ENCODE measurements at places on chromosomes 11 and 22.

DNA sequence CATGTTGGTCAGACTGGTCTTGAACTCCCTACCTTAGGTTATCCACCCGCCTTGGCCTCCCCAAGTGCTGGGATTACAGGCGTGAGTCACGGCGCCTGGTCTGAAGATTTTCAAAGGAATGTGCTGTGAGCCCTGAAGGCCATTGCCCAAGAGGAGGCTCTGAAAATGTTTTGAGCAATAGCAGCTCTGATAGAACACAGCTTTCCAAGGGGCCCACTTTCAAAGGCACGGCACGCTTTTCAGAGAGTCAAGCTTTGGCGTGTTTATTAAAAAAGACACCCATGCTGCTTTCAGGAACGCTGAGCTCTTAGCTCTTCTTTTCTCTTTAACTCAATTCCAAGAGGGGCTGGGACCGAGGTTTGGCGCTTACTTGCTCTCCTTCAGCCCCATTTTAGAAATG, 73.8 kb upstream of the CDON start:
- DNase-seq = no peak

DNA sequence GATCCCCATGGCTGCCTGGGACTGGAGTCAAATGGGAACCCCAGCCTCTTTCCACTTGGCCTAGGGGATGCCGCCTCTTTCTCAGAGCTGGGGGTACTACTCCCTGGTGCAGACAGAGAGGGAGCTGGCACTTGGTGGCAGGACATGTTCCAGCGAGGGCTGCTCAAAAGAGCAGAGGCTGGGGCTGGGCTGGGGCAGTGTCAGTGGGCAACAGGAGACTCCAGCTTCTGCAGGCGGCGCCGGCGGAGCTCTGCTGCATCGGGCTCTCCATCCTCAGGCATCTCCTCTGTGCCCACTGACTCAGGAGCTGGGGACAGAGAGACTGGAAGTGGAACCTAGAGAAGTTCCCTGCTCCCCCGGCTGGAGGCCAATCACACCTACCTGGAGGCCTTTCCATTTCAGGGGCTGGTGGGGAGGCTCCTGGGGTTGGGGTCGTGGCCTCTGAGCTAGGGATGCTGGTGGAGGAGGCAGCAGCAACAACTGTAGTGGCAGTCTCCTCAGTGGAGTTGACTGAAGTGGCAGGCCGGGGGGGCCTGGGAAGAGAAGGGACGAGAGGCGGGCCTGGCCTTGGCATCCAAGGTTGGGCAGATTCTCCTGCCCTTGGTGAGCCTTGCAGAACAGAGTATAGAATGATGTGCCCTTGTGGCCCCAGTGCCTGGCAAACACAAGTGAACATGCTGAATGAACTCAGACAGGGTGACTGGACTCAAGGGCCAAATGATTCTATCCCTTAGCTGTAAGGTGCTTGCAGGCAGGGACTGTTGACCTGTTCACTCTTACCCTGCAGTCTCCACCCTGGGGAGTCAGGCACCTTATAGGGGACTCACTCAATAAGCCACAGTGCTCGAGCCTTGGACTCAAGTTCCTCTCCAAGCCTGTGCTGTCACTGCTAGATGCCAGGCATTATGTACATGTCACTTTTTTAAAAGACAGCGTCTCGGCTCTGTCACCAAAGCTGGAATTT, 5.9 kb downstream of the SYVN1 start:
- no peak for DNase-seq

- DNase-seq = no peak
These were observed 19.1 kb downstream of the LRP5 start for GRCh38 chr11:68331338-68331947.

GRCh38 chr11:97722065-97722464, 1298.7 kb upstream of the CNTN5 start:
- no peak for DNase-seq

DNA sequence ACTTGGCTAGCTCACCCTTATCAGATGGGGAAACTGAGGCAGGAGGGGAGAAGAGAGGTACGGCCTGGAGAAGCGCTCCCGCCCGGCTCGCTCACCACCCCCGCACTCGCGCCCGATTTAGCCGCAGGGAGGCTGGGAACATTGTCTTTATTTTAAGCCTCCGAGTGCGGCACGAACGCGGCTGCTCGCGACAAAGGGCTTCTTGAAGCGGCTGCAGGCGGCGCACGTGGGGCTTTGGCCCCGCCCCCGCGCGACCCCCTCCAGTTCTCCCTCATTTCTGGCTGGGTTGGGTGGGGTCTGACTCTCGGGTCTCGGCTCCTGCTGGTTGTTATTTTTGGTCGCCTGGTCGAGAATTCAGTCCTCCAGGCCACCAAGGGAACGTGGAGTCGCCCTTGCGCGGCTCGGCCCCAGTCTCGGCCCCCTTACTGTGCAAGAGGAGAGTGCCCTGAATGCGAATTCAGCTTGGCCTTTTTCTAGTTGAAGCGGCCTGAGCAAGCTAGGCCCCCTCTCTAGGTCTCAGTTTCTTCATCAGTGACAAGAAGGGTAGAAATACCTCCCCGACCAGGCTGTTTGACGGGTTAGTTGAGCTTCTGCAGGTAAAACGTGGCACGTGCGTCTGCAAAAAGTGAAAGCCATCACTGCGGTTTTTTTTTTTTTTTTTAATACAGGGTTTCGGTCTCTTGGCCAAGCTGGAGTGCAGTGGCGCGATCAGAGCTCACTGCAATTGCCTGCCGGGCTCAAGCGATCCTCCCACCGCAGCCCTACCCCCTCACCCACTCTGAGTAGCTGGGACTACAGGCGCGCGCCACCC, 2.6 kb upstream of the CHRM1 start:
- DNase-seq = no peak

GRCh38 chr11:68990995-68991780, 10.4 kb upstream of the MRGPRD start:
- no peak for DNase-seq

DNA sequence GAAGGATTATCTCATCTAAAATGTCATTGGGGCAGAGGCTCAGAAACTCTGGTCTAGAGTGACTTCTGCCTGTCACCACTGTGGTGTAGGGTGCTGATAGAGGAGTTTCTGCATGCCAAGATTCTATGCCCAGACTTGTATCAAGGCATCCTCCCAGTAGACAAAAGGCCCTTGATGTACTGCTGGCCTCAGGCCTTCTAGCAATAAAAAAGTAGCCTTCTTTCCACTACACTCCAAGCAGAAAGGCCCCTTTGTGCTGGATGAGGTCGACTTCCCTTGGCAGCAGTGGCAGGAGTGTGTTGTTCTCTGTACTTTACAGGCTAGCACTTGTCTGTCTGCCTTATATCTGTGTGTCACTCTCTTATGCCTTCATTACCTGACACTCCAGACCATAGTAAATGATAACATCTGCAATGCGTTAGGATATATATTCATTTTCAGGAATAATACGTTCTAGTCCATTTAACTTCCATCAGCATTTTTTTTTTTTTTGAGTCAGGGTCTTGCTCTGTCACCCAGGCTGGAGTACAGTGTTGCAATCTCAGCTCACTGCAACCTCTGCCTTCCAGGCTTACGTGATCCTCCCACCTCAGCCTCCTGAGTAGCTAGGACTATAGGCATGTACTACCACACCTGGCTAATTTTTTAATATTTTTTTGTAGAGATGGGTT, 49.5 kb upstream of the RRM1 start:
- DNase-seq = no peak

DNA sequence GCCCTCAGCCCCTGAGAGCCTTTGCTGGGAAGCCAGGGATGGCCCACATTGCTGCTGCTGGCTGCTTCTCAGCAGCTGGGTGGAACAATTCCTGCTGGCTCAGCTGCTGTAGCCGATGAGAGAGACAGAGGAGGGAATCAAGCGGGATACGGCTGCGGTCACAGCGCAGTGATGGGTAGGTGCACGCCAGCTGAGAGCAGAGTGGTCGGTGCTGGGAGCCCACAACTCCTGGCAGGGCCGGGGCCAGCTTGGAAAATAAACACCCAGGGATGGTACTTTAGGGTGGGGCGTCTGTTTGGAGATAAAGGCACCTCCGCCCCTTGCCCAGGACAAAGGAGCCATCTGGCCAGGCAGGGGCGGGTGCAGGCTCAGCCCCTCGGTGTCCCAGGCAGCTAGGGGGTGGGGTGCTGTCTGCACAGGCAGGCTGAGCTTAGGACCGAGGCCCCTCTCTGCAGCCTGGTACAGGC, 480.5 kb downstream of the MIAT start:
- DNase-seq = no peak

- DNase-seq = no peak
These were observed 131.6 kb upstream of the HSD17B12 start for GRCh38 chr11:43548916-43549315.

GRCh38 chr22:46240506-46240905, 9.6 kb downstream of the CDPF1 start:
- DNase-seq = no peak
